ENCODE measurements at places on chromosomes 3 and 15.
A peak's percentile ranks its signal among the peaks of the same experiment; 100 is the strongest.

GRCh38 chr3:195102609-195103467 is 168.1 kb downstream of the XXYLT1 start:
- DNase-seq, result no peak

DNA sequence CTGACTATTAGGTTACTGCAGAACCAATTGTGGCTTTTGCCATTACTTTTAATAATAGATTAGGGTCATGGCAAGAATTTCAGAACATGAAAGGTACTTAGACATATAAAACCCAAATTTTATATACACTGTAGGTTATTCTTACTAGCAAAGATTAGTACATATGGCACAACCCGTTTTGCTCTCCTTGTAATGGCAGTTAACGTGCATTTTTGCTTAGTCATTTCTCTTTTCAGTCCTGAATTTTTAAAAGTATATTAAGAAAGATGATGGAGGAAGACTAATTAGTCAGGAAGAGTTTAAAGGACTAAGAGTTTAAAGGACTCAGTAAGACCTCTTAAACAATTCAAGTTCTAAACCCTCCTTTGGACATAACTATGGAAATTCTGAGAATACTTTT is 114.0 kb downstream of the PEAK1 start:
- DNase-seq, result no peak

- no peak for DNase-seq
These were observed 36.6 kb upstream of the MAGI1 start for GRCh38 chr3:66075281-66075680.

DNA sequence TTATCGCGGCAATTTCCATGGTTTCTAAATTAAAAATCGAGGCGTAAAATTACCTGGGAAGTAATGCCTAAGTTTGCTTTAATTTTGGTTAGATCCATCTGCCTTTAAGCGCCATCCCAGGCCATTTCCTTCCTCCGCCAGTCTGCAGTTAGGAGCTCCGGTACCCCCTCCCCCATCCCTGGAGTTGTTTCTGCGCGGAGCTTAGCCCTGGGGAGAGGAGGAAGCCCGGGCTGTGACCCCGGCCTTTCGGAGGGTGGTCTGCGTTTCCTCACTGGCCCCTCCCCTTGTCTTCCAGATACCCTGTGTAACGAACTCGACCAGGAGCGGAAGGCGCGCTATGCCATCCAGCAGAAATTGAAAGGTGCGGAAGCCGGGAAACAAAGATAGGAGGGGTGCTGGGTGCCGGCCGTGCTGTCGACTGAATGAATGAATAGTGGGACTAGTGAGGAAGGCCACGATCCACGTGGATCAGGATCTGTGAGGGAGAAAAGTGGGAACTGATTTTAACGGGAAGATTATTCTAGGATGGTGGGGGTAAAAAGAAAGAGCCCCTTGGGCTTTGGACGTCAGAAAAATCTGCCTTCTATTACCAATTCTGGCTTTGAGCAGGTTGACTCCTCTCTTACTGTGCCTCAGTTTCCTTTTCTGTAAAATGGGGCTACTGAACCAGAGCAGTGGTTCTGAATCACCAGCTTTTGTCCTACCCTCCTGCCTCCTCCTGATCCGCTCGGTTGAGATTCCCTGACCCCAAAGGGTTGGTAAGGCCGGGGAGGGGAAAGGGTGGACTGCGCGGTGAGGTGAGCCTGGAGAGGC is 6.7 kb downstream of the RNU6-1 start:
- no peak for DNase-seq

- DNase-seq, result no peak
These were observed 212.8 kb downstream of the EPHA3 start for GRCh38 chr3:89320186-89320585.

GRCh38 chr3:11247362-11247761 is 24.8 kb upstream of the ATG7 start:
- no peak for DNase-seq

DNA sequence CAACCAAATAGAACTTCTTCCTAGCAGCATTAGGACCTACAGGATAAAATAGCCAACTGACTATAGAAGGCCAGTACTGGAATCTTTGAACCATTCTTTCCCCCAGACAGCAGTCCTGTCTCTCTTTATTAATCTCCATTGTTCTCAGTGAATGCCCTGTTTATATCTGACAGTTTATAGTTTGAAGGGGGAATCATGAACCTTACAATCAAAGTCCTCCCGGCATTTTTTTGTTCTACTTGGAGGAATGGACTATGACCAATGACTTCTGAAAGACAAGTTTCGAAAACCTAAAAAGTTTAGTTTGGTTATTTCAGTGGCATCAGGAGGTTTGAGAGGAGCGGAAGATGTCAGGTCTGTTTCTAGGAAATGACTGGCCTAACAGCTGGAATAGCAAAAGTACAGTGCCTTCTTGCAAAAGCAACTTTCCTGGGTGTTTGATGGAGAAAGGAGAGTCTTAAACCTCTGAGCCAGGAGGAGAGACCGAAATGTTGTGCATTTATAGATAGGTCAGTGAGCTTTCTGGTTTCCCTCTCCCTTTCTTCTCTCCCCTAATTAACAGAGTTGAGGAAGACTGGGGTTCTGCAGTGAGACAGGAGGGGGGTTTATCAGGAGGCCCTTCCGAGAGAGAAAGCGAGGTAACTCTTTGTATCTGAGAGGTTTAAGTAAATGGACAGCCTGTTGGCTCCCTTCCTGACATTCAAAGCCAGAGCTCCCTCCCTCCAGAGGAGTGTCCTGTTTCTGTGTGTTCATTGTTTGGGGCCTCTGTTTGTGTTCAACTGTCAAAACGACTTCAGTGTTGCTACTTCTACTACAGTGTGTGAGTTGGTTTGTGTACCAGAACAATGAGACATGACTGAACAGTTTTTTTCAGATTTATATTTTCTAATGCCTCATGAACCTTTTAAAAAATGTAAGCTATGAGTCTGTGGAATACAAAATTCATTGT is 383.0 kb upstream of the RARB start:
- no peak for DNase-seq

GRCh38 chr3:156750191-156750873 is 75.8 kb upstream of the LEKR1 start:
- no peak for DNase-seq

- no peak for DNase-seq
These were observed 149.7 kb upstream of the CDIN1 start for GRCh38 chr15:36429707-36430106.

- no peak for DNase-seq
These were observed 299.6 kb downstream of the CACNA2D3 start for GRCh38 chr3:54421943-54422342.

GRCh38 chr3:189797103-189797750 is 166.0 kb downstream of the TP63 start:
- no peak for DNase-seq

DNA sequence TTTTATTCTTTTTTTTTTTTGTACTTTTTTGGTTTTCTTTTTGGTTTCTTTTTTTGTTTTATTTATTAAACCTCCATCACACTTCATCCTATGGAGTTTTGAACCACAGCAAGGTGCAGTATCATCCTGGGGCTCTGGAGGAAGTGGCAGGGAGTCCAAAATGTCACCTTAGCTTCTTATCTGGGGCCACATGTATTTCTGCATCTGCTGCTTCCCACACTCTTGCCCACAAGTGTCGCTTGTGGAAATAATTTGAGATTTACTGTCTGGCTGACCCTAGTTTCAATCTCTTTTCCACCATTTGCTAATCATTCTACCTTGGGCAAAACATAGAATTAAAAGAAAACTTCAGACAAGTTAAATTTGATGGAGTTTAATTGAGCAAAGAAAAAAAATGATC is 6.4 kb downstream of the OPA1 start:
- DNase-seq, result no peak

DNA sequence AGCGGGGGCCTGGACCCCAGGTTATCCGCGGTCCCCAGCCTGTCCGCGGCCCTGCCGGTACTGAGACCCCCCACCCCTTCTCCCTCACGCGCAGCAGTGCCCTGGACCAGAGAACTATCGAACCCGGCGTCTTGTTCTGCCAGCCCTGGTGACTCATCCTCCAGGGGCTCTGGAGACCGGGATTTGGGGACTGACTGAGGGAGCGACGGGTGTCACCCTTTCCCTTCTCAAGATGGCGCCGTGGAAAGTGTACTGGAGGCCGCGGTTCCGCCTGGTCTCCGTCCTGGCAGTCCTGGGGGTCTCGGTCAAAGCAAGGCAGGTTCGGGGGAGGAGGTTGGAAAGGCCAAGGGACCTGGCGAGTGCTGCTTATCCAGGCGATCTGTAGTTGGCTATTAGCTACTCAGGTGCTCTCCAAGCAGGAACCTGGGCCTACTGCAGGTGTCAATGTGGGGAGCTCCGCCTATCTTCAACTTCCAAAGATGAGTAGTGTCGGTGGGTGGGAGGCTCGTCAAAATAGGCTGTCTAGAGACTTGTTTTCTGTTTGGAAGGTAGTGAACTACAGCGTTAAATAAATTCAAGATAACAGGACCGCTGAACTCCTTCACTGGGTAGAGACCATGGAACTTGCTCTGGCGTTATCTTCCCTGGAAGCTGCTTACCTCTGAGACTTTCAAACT is 790 bp downstream of the RAB5A start:
- peak; percentile 52 for DNase-seq

GRCh38 chr15:83971992-83972391 is 263.6 kb upstream of the GOLGA6L4 start:
- DNase-seq, result no peak

DNA sequence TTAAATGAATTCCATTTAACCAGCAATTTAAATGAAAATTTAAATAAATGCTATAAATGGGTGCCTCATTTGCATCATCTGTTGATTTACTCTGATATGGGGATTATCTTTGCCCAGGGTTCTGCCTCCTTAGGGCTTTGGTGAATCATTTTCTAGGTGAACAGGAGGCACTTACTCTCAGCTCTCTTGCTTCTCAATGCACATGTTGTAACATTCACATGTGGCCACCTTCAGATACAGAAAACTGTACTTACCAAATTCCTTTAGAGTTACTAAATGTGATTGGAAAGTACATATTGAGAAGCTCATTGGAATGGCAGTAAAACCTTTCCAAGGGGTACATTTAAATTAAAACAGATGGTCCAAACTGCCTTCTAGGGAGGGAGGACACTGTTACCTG is 20.8 kb downstream of the GADL1 start:
- no peak for DNase-seq

GRCh38 chr3:129838086-129838485 is 55.4 kb downstream of the TMCC1 start:
- DNase-seq, result no peak

- peak; percentile 59 for DNase-seq
These were observed 296.3 kb downstream of the UACA start for GRCh38 chr15:70466895-70467529.

DNA sequence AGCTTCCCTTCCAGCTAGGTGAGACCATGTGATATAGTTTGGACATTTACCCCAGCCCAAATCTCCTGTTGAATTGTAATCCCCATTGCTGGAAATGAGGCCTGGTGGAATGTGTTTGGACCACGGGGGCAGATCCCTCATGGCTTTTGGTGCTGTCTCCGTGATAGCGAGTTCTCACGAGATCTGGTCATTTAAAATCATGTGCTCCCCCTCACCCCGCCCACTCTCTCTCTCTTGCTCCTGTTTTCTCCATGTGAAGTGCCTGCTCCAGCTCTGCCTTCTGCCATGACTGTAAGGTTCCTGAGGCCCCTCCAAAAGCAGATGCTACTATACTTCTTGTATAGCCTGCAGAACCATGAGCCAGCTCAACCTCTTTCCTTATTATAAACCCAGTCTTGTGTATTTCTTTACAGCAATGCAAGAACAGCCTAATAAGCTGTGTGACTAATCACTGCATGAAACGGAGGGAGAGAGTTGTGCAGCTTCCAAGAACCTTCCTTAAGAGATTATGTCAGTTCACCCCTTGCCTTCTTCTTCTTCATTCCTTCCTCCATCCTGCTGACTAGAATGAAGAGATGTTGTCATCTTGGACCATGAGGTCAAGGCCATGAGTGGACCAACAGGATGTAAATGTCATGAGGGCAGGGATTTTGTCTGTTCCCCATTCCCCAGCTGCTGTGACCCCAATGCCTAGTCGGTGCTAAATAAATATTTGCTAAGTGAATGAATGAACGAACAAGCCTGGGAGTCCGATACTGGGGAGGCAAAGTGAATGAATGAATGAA is 91.0 kb downstream of the CPN2 start:
- DNase-seq, result no peak

DNA sequence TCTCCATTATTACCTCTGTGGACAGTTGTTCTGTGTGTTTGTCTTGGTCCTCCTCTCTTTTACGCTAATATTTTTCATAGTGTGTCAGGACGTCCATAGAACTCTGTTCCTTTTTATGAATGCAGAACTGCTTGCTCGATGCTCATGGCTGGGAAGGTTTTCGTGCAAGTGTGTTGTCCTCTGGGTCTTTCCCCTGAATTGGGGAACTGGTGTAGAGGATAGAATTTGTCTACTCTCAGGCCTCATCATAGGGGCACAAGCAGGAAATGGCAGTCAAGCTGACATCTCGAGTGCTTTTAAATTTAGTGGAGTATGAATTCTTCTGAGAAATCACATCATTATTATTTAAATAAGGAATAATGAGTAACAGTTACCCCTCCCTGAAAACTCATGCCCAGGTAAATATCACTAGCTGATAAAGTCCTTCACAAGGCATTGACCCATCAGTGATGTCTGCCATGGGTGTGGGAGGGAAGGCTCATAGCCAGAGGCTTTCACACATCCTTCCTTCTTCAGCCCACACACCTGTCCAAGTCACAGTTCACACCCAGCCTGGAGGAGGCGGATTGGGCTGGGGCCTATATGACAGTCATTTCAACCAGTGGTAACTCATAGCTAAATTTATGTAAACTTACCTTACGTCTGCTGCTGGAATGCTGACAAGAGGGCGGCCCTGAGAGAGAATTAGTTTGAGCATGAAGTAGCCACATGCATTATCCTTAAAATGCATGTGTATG is 226.1 kb downstream of the PLCL2 start:
- no peak for DNase-seq

GRCh38 chr3:111072031-111072921 is 660 bp downstream of the NECTIN3 start:
- DNase-seq, result no peak

- no peak for DNase-seq
These were observed 226.4 kb upstream of the EIF1B start for GRCh38 chr3:40083066-40083465.

DNA sequence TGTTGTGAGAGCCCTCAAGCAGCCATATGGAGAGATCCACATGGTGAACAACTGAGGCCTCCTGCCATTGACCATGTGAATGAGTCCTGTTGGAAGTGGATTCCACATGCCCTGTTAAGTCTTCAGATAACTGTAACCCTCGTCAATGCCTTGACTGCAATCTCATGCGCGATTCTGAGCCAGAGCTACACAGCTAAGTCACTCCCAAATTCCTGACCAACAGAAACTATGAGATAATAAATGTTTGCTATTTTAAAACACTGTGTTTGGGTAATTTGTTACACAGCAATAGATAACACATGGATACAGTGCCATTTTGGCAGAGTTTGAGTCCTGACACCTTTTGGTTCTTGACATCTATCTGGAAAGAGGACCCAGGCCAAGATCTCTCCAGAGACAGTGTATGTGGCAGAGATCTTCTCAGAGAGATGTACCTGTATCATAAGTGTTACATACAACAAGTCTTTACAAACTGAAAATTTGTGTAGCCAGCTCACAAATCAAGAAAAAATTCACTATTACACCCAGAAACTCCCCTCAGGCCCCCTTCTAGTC is 34.5 kb upstream of the BNC1 start:
- DNase-seq, result no peak

GRCh38 chr3:125160606-125161371 is 51.8 kb downstream of the SLC12A8 start:
- no peak for DNase-seq
